ENCODE measurements at places on chromosomes 5 and 9.

DNA sequence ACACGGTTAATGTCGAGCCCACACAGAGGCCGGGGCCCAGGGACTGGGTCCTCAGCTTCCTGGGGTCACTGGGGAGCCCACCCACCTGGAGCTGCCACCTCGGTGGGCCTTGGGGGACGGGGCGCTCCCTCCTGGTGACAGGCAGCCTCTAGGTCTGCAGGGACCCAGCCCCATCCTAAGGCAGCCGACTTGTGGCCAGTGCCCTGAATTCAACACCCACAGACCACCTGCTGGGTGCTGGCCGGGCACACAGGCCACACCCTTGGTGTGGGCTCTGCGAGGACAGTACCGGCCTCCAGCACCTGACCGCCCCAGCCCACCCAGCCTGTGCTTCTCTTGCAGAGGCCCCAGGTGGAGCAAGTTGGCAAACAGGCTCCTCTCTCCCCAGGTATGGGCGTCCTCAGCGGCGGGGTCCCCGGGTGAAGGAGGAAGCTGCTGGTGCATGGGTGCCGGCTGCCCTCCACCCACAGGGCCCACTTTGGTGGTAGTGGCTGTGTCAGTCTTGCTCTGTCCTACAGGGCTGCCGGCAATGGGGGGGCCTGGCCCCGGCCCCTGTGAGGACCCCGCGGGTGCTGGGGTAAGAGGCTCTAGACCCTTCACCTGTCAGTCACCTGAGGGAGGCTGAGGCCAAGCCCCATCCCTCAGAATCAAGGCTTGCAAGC is 8.3 kb downstream of the ENTPD8 start:
- no peak for DNase-seq

GRCh38 chr5:123089914-123090660 is 1.0 kb downstream of the PRDM6 start:
- peak; percentile 65 for DNase-seq

DNA sequence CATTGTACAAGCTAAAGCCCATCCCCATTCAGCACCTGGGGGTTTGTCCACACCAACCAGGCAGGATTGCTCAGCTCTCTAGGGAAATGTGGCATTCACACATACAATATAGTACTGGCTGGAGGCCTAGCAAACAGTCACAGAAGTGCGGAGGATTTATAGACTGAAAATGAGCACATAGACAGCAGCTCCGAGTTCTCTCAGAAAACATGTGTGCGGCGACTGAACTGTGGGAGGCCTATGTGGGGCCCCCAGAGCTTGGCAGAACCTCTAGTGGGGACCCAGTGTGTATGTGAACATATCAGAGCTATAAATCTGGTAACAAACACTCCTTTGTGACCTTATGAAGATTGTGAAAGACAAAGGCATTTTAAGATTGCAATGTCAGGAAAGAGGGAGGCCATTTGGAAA is 431.1 kb downstream of the DTWD2 start:
- no peak for DNase-seq

DNA sequence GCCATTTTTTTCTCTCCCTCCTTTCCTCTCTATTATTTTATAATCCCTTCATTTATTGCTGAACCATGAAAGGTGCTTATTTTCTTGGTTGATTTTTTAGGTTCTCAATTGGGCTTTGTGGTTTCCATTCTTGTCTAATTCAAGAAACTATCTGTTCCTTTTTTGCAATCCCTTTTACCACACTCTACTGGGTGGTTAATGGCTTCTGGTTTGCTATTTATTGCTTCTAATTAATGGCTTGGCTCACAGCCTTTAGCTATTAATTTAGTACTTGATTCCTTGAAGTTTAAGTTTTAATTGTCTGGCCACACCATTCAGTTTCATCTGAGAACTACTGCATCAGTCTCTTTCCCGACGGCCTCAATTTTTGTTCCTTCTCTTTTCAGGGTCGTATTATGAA is 5.6 kb downstream of the FRRS1L start:
- DNase-seq: no peak

- peak; percentile 58 for DNase-seq
These were observed 99.1 kb downstream of the FBXO38 start for GRCh38 chr5:148482697-148483462.

DNA sequence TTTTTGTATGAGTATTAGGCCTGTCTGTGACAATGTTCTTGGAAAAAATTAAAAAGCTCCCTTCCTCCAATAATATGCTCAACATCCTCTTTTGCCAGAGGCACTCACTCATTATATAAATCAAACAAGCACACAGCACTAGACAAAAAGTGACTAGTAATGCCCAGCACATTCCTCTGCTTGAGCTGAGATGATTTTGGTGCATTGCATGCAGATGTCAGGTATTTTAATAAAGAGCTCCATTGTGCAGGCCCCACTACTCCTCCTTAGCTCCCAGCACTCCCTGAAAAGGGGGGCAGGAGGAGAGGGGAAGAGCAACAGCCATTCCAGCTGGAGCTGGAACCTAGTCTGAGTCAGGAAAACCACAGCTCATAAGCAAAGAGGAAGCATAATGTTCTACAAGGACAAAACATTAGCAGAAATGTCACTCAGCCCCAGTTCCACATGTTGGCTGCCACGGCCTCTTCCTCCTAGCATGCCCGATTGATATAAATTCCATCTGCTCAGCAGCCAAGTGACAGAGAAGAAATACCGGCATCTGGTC is 348.5 kb downstream of the BNC2 start:
- no peak for DNase-seq

DNA sequence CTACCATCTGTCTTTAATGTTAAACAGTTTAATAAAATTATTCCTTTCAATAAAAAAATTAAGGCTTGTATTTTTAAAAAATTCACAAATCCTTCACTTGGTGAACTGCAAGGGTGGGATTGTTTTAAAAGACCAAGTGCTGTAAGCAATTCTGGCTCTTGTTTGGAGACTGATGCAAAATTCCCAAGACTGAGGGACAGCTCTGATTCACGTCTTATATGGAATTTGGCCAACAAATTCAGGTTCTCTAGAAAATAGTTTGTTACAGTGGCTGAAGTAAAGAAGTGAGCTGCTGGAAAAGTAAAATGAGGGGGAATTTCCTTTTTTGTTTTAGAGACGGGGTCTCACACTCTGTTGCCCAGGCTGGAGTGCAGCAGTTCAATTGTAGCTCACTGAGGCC is 58.3 kb downstream of the PRELID2 start:
- DNase-seq: no peak
